NCI-H524 (cell line): ENCODE measurements at places on chromosomes 12 and 14.

DNA sequence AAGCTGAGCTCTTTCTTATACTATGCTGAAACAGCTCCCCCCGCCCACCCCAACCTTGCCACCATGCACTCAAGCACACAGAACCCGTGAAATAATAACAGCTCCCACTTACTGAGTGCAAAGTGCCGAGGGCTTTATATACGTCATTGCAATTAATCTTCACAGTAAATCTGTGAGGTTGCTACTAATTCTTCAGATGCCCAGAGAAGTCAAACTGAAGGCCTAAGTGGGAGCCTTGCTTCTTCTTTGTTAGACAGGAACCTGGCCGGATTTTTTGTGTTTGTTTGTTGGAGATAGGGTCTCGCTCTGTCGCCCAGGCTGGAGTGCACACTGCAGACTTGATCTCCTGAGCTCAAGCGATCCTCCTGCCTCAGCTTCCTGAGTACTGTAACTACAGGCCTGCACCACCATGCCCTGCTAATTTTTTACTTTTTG is 34.0 kb downstream of the VCPKMT start:
- no peak for DNase-seq

DNA sequence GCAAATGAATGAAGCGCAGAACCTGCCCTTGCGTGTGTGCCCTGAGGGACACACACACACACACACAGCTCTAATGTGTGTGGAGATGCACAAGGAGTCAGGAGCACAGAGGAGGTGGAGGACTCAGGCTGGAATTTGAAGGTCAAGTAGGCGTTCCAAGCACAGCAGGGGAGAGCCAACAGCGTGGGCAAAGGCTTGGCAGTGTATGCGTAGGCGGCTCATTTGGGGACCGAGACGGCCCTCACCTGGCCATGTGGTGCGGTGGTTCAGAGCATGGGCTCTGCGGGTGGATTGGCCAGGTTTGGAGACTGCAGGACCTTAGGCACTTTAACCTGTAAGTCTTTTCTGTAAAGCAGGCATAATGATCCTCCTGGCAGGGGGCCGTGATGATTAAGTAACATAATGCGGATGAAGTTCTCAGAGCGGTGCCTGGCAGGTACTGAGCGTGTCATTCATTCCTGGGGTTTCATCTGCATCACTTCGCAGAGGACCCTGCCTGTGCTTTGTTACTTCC is 69.5 kb upstream of the SLC24A4 start:
- peak; percentile 33 for DNase-seq

DNA sequence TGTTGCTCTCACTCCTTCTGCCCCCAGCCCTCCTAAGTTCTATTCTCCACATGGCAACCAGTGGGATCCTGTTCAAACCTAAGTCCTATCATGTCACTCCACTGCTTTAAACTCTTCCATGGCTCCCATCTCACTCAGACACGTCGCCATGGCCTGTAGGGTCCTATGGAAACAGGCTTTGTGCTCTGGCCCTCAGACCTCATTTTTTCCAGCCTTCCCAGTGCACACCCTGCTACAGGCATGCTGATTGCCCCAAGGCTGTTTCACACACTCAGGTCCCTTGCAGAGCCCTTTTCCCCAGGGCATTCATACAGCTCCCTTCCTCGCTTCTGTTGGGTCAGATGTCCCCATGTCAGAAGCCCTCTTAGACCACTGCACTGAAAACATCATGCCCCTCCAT is 11.2 kb upstream of the MED13L start:
- no peak for DNase-seq

GRCh38 chr14:83425138-83425537 is 1891.5 kb upstream of the SEL1L start:
- DNase-seq: no peak

GRCh38 chr14:38874721-38875120 is 228.3 kb downstream of the SEC23A start:
- DNase-seq: no peak

- DNase-seq: no peak
Measured at GRCh38 chr12:132397152-132397933, 68.0 kb upstream of the GALNT9 start.
